Inflammatory macrophage treated with lipopolysaccharide for 1 hour (primary cell): ENCODE measurements at places on chromosomes 2 and 18.
A peak's percentile ranks its signal among the peaks of the same experiment; 100 is the strongest.

DNA sequence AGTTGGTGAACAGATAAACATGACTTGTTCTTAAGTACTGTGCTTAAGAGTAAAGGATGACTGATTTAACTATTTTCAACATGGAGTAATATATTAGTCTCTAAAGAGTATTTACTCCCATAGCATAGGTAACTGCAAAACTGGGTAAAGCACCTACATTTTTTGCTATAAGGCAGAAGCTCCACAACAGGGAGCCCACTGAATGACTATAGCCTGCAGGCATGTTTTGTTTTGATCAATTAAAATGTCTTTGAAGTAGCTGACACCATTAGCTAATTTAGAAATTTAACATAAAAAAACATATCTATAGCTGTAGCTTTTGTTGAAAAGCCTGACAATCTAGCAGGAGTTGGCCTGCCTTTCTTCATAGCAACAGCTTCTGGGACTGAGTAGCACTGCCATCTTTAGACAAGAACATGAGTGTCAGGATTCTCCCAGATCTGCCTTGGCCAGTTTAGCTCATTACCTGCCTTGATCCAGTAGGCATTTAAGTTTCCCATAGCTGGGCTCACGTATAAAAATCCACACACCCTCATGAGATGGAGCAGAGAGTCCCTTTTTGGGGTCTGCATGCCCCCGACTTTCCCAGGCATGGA, 1935.1 kb upstream of the PIK3C3 start:
- DNase-seq: no peak

DNA sequence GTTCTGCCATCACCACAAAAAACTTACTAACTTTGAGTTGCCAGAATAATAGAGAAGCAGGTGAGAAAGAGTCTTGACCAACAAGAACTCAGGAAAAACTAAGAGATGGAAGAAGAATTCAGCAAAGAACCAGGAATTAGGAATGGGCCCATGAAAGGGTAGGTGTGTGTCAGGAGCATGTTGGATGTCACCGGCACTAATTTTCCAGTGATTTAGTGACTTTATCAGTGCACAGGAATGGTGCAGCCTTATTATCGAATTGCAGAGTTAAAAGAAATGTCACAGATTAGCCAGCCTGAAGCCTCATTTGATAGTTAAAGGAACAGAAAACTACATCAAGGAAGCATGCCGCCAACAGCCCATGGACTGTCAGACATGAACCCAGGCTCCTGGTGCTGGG, 9.0 kb upstream of the BOD1L2 start:
- no peak for DNase-seq

DNA sequence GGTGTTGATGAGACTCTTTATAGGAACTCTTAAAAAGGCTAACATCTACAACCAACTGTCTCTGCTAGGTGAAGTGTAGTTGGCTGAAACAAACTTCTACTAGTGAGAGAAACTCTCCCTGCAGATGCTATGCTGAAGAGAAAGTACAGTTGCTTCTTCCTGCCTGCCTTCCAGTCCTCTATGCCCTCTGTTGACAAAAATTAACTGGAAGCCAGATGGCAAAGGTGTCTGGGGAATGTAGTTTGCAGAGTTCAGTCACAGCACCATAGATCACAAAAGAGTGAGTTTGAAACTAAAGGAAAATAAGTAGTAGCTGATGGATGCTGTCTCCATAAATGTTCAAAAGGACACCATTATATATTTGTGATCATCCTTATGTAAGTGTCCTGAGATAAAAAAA, 958.8 kb upstream of the NRXN1 start:
- DNase-seq: no peak

GRCh38 chr18:26536032-26536431, 12.3 kb downstream of the KCTD1 start:
- no peak for DNase-seq

GRCh38 chr2:111045771-111046444, 74.8 kb upstream of the BCL2L11 start:
- no peak for DNase-seq

GRCh38 chr2:19837235-19837766, 64.5 kb downstream of the TTC32 start:
- no peak for DNase-seq

- DNase-seq: peak; percentile 43
These were observed 675 bp upstream of the SPIRE1 start for GRCh38 chr18:12658426-12659138.

- no peak for DNase-seq
These were observed 47.4 kb upstream of the MTCL1 start for GRCh38 chr18:8657873-8658470.

- no peak for DNase-seq
These were observed 171.4 kb upstream of the NDUFV2 start for GRCh38 chr18:8930990-8931616.

DNA sequence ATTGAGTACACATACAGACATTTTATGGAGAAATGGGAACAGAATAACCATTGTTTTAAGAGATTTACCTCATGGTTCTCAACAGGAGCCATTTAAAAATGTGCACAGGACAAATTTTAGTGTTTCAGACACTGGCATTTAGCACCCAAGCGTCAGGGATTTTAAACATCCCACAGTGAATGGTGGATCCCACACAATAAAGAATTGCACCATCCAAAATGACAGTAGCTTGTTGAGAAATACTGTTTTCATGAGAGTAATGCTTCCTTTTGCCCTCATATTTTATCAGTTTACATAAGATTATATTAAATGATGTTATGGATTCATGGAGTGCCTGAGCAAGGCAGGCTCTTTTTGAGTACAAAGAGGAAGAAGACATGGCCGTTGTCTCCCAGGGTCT, 54.0 kb downstream of the MFSD6 start:
- peak; percentile 57 for DNase-seq

DNA sequence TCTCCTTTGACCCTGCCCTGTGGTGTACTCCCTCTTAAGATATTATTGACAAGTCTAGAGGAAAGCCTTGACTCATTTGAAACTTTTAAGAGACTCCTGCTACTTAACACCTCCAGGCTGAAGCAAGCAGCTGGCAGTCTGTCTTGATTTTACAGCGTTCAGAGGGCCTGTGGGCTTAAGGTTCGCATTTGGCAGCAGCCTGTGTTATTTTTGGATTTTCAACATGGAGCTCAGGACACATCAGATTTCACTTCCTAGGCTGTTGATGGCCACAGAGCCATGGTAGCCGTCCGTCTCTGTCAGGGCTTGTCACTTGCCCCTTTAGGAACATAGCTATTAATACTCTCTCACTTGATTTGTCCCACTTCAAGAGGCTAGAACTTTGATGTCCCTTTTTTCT, 73.6 kb downstream of the VWA3B start:
- no peak for DNase-seq

- DNase-seq: no peak
These were observed 40.9 kb downstream of the CD226 start for GRCh38 chr18:69906765-69907164.

DNA sequence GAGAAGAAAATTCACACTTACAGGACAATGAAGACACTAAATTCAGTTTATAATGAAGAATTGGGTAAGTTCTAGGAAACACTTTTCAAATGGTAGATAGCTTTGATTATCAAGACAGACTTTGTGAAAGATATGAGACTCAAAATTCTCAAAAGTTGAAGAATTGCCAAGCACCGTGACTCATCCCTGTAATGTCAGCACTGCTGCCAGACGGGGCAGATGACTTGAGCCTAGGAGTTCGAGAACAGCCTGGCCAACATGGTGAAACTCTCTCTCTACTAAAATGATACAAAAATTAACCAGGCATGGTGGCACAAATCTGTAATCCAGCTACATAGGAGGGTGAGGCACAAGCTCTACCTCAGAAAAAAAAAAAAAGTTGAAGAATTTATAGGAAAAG, 1820.1 kb upstream of the LRRTM1 start:
- no peak for DNase-seq

DNA sequence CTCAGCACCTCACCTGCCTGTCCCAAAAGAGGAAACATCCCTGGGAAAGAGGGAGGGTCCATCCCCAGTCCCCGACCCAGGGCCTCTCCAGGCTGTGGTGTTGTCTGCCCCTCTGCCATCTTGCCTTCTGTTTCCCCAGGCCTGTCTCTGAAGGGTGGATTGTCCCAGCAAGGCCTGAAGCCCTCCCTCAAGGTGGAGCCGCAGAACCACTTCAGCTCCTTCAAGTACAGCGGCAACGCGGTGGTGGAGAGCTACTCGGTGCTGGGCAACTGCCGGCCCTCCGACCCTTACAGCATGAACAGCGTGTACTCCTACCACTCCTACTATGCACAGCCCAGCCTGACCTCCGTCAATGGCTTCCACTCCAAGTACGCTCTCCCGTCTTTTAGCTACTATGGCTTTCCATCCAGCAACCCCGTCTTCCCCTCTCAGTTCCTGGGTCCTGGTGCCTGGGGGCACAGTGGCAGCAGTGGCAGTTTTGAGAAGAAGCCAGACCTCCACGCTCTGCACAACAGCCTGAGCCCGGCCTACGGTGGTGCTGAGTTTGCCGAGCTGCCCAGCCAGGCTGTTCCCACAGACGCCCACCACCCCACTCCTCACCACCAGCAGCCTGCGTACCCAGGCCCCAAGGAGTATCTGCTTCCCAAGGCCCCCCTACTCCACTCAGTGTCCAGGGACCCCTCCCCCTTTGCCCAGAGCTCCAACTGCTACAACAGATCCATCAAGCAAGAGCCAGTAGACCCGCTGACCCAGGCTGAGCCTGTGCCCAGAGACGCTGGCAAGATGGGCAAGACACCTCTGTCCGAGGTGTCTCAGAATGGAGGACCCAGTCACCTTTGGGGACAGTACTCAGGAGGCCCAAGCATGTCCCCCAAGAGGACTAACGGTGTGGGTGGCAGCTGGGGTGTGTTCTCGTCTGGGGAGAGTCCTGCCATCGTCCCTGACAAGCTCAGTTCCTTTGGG, 47.2 kb downstream of the BOLA3 start:
- DNase-seq: no peak

DNA sequence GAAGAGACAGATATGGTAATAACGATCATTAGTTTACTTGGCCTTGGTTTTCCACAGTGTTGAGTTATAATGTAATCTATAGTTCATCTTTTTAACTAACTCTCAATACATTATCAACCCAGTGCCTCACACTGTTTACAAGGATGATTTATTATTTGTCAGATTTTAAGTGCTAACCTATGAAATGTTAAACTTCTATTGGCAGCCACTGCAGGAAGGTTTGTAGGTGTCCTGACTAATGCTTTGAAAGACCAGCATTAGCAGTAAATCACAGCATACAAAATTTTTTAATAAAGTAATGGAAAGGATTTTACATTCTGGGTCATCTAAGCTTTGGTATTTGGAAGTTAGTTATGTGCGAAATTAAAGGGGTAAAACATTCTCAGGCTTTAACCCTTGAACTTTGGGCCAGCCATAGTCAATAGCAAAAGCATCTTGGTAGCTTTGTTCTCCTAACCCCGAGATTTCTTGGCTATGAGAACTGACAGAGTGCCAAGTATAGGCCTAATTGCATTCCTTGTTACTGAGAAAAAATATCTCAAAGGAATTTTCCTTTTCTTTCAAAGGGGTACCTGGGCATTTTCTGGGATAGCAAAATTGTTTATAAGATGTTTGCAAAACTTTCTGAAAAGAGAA, 30.6 kb downstream of the SPATS2L start:
- no peak for DNase-seq

DNA sequence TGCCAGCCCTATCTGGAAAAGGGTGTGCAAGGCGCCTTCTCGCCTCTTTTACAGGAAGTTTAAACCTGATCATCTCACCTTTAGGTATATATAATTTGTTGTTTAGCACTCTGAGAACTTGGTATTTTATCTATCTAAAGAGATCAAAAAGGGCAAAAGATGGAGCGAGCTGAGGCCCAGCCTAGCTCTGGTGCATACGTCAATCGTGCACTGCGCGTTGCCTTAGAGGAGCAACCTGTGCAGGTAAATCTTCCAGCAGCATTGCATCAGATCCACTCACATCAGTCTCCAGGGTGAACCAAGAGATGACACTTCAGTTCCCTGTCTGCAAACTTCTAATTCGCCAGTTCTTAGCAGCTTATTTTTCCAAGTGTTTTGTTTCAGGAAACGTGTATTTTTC, 15.4 kb downstream of the BCL11A start:
- DNase-seq: no peak

GRCh38 chr2:204982303-204982702, 437.0 kb downstream of the PARD3B start:
- DNase-seq: no peak
